ENCODE measurements at places on chromosomes 1 and 21. TPM values are rescaled to one million over a fixed set of nuclear protein-coding genes. Genes with fewer than 3 reads are reported as not detected.

- DNase-seq, result no peak
Measured at GRCh38 chr1:162562470-162562828, 927 bp downstream of the UAP1 start.

DNA sequence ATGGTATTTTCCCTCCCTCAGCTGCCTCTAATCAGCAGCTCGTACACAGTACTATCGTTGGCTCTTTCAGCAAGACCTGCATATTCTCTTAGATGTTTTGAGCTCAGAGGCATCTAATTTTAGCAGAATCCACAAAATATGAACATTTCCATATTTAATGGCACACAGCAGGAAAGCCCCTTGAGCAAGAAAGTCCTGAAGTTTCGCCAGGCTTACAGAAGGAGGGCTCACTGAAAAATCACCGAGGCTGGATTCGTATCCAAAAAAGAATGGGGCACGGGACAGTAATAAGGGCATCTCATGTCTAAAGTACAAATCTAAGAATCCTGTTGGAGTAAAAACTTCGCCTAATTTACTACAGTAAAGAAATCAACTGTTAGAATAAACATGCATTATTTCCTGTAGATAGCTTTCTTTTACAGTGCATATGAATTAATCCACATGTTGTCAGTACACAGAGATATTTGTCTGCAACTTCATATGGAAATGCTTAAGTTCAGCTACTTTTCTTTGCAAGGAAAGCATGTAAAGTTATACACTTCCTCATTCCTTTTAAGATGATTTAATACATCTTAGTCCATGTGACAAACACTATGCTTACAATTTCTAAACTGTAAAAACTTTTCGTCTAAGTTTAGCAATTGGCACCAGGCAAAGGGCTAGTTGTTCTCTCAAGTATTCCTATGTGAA lies 1205.3 kb upstream of the ADGRL4 start:
- DNase-seq, result no peak

- DNase-seq, result no peak
Measured at GRCh38 chr1:42340901-42341300, 5.9 kb upstream of the FOXJ3 start.

- no peak for DNase-seq
Measured at GRCh38 chr1:39328586-39329121, 124.2 kb downstream of the MACF1 start.

Gene NEK7
- total RNA-seq, result 155 TPM

- no peak for DNase-seq
Measured at GRCh38 chr1:56995414-56996100, 29.7 kb upstream of the C8B start.

- no peak for DNase-seq
Measured at GRCh38 chr1:46342084-46342656, 1.6 kb downstream of the NSUN4 start.

- DNase-seq, result no peak
Measured at GRCh38 chr1:110787328-110788071, 85.4 kb upstream of the CD53 start.

All from thoracic aorta (tissue), 2 donors.